IMR-90 (cell line): ENCODE measurements at places on chromosomes 1 and 21. TPM values are rescaled to one million over a fixed set of nuclear protein-coding genes. Genes with fewer than 3 reads are reported as not detected.

DNA sequence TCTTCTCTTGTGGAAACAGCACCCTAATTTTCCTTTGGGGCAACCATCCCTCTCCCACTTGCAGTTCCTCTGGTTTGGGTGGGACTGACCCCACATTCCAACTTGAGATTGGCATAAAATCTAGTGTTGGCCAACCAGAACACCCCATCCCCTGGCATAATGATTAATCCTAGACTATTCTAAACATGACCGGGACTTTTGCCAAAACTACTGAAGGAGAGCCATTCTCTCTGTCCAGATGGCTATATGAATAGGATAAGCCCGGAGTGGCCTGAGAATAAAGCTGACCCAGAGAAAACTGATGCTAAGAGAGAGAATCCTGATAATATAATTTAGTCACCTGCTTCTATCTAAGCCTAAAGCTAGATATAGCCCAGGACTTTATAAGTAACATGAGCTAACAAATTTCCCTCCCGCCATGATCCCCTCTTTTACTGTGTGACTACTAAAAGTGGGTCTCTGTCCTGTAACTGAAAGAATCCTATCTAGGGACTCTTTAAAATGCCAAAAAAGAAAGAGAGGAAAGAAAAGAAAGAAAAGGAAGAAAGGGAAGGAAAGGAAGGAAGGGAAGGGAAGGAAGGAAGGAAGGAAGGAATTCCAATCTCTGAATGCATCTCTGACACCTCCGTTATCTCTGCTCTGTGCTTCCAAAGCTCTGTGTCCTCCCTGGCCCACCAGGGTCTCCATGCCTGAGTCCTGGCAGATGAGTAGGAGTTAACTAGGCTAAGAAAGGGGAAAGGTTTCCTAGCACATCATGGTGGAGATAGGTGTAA lies 28.0 kb upstream of the NRDC start:
- peak; percentile 82 for DNase-seq

DNA sequence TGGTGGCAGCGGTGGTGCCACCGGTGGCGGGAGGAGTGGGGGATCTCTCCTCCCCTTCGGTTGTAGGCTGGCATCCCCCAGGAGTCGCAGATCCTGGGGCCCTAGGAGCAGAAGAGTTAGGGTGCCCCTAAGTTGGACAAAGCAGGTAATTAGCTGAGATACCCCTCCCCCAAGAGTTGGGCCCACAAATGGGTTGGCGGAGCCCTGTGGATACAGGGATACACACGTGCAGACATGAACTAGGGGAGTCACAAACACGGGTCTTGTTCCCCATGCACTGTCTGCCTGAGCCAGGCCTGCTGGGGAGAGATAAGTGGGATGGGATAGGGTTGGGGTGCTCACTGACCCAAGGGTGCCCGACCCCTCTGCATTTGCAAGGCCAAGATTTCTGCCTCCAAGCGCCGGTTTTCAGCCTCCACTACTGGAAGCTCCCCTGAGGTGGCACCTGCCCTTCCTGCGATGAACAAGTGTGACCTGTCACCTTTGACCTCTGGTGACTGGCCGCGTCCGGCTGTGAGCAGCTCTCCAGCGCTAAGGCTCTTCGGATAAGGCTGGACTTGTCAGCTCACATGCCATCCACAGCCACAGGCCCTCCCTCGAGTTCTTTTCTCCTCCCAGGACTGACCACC lies 1.8 kb downstream of the CCDC17 start:
- DNase-seq: no peak

- no peak for DNase-seq
Measured at GRCh38 chr1:204514828-204515227, 1.4 kb upstream of the MDM4 start.

DNA sequence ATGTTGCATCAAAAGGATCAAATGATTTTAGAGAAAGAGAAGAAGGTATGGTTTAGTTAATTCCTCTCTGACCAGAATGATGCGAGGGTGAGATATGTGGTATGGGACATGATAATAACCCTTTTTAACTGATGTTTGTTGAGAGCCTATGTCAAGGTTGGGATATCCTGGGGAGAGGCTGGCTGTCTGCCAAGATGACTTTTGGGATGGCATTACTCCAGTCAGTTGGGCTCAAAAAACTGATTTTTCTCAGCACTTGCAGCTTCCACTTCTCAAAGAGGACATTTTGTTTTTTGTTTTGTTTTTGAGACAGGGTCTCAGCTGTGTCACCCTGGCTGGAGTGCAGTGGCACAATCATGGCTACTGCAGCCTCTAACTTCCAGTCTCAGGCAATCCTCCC lies 17.7 kb upstream of the STX12 start:
- no peak for DNase-seq

- DNase-seq: no peak
Measured at GRCh38 chr1:101178341-101178687, 58.5 kb upstream of the S1PR1 start.

GRCh38 chr1:212700223-212700891 lies 717 bp upstream of the BATF3 start:
- no peak for DNase-seq

DNA sequence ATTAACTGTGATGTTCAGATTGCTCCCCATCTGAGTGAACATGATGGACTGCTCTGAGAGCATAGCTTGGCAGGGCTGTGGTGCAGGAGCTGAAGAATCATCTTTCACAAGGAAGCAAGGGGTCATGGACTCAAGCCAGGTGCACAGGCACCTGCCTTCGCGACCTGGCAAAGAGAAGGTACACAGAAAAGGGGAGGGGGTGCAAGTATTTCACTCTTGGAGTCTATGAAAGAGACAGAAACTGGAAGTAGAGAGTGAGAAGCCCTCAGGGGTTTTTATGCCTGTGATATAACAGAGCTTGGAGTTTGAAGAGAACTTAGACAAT lies 232.6 kb upstream of the PLXNA2 start:
- no peak for DNase-seq

GRCh38 chr1:22228505-22228911 lies 85.6 kb upstream of the WNT4 start:
- DNase-seq: no peak

GRCh38 chr1:245475126-245475525 lies 320.3 kb downstream of the KIF26B start:
- DNase-seq: peak; percentile 64

GRCh38 chr1:39406533-39407450 lies 84.6 kb upstream of the BMP8A start:
- peak; percentile 70 for DNase-seq

DNA sequence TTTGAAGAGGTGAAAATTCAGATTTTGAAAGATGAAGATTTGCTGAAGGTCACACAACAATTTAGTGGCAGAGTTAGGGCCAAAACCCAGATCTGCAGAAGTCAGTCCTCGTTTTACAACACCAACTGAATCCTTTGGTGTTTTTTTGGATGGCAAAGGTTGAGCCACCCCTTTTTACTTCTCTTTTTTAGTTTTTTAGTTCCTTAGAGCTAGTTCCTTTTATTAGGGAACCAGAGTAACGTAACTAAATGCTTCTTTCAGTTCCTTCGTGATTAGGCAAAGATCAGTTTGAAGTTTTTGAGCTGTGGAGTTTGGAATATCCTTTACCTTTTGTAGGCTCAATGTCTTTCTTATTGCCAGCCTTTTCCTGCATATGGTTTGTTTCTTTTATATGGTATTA lies 67.9 kb upstream of the ARID1A start:
- no peak for DNase-seq

Gene DNM3
- total RNA-seq: 0.36 and 0.83 TPM in 2 replicates
